Calu3 (cell line): ENCODE measurements at places on chromosomes 5 and 9. TPM values are rescaled to one million over a fixed set of nuclear protein-coding genes. Genes with fewer than 3 reads are reported as not detected.

- H3K27ac ChIP-seq: no peak overlapping the region
- no peak overlapping the region for H3K4me3 ChIP-seq
- H3K36me3 ChIP-seq: no peaks in the 10 kb centered on the region
- no peaks in the 10 kb centered on the region for H3K4me1 ChIP-seq
Measured at GRCh38 chr5:2047341-2047927, 164.7 kb upstream of the IRX4 start.

- H3K4me1 ChIP-seq: no peaks in the 10 kb centered on the region
- no peak for DNase-seq
- no peaks in the 10 kb centered on the region for H3K36me3 ChIP-seq
- no peaks in the 10 kb centered on the region for H3K27me3 ChIP-seq
Measured at GRCh38 chr5:111922344-111922743, 165.3 kb upstream of the NREP start.

DNA sequence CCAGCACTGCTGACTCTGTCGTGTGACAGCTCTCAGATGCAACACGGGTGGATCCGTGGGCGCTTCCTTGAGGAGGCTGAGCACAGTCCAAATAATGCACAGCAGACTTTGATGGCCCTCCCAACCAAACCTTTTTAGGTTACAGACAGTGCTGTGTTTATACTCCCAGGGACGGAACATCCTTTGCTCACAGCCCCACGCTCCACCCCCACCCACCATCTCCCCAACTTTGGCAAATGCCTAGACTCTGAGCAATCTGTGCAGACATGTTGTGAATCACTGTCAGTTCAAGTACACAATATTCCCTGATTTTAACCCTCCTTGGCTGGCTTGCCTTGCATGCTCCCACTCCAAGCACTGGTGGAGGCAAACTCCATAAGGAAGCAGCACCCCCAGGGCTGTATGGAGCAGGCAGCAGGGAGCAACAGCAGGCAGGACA lies 324.6 kb downstream of the MLLT3 start:
- no peak for DNase-seq
- H3K36me3 ChIP-seq: no peaks in the 10 kb centered on the region
- H3K27ac ChIP-seq: no peak overlapping the region
- H3K4me1 ChIP-seq: no peaks in the 10 kb centered on the region
- peaks cover 44% of the 10 kb centered on the region for H3K27me3 ChIP-seq

Gene TAF11L5
- not detected in 2 replicates for total RNA-seq

Gene SMARCA2
- 39.3 and 47.4 TPM in 2 replicates for total RNA-seq

DNA sequence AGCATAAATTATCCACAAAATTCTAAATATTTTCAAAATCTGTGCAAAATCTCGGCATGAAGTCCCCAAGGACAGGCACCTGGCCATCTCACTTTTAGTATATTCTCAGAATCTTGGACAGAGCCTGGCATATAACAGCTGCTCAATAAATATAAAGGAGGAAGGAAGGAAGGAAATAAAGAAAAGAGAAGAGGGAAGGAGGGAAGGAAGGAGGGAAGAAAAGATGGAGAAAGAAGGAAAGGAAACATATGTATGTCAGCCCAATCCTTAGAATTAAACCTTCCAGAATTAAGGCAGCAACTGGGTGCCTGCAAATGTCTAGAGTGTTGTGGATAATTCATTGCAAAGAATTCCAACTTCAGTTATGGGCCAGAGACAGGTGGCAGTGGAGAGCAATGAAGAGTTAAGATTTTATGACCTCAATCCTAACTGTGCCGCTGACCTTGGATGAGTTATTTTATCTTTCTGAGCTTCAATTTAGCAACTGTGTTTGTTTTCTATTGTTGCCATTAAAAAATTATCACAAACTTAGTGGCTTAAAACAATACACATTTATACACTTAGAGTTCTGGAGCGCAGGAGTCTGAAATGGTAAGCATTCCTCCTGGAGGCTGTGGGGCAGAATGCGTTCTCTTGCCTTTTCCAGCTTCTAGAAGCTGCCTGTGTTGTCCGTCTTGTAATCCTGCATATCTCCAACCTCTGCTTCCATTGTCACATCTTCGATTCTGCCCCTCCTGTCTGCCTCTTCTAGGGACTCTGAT lies 200.9 kb upstream of the MSX2 start:
- H3K4me1 ChIP-seq: peaks cover 33% of the 10 kb centered on the region
- no peak overlapping the region for H3K4me3 ChIP-seq
- no peaks in the 10 kb centered on the region for H3K36me3 ChIP-seq

GRCh38 chr9:116279230-116279629 lies 125.6 kb downstream of the PAPPA start:
- no peak overlapping the region for H3K27ac ChIP-seq
- no peaks in the 10 kb centered on the region for H3K4me1 ChIP-seq
- no peak overlapping the region for H3K4me3 ChIP-seq
- DNase-seq: no peak
- peaks cover 4% of the 10 kb centered on the region for H3K27me3 ChIP-seq

Gene SPINK5
- 2.5 and 3.1 TPM in 2 replicates for total RNA-seq

Gene TRIM36
- 4.4 and 5.4 TPM in 2 replicates for total RNA-seq

- H3K4me1 ChIP-seq: peaks cover 21% of the 10 kb centered on the region
- H3K27ac ChIP-seq: no peak overlapping the region
- H3K27me3 ChIP-seq: peaks cover 28% of the 10 kb centered on the region
- no peak overlapping the region for H3K4me3 ChIP-seq
- DNase-seq: no peak
- H3K36me3 ChIP-seq: peaks cover 5% of the 10 kb centered on the region
Measured at GRCh38 chr9:130930132-130930803, 8.8 kb downstream of the FIBCD1 start.

Gene CARTPT
- total RNA-seq: not detected in 2 replicates

DNA sequence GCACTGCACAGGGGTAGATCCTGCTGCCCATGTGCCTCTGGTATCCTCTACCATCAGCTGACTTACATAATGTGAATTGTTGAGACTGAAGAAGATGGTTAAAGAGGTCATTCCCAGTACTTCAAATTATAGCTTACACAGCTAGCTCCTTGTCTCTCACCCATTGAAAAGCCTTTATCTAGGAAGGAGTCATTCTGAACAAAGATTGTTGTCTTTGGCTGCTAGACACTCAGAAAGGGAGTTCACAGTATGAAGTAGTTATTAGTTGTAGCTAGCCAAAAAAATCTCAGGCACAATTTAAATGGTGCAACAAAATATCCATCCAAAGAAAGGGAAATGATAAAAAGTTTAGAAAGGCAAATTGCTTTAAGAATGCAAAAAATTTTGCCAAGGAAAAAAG lies 102.0 kb upstream of the NREP start:
- no peak for DNase-seq
- no peaks in the 10 kb centered on the region for H3K27me3 ChIP-seq
- no peak overlapping the region for H3K4me3 ChIP-seq
- H3K27ac ChIP-seq: no peak overlapping the region
- no peaks in the 10 kb centered on the region for H3K36me3 ChIP-seq
- H3K4me1 ChIP-seq: no peaks in the 10 kb centered on the region

Gene AGXT2
- not detected in 2 replicates for total RNA-seq

DNA sequence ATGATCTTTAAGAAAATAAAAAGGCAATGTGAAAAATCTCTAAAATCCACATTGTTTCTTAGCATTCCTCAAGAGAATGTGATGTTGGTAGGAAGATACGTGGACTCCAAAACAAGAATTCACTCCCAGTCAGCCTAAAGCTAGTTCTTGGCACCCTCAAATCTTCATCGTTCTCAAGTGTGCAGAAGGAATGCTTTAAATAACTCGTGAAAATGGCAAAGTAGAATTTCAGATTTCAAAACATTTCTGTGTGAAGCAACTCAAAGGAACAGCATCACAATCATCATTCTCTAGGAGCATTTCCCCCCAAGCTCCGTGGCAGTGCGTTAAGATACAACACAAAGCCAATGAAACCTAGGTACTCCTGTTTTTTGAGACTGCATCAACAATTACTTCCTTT lies 185.1 kb upstream of the DMAC1 start:
- H3K27me3 ChIP-seq: no peaks in the 10 kb centered on the region
- H3K36me3 ChIP-seq: no peaks in the 10 kb centered on the region
- H3K27ac ChIP-seq: no peak overlapping the region

GRCh38 chr9:1941989-1942388 lies 73.2 kb upstream of the SMARCA2 start:
- H3K27ac ChIP-seq: no peak overlapping the region
- no peak for DNase-seq
- H3K36me3 ChIP-seq: no peaks in the 10 kb centered on the region

- no peak overlapping the region for H3K27ac ChIP-seq
- DNase-seq: no peak
- peaks cover 55% of the 10 kb centered on the region for H3K27me3 ChIP-seq
- peaks cover 12% of the 10 kb centered on the region for H3K4me1 ChIP-seq
Measured at GRCh38 chr5:6819521-6819920, 106.3 kb downstream of the TENT4A start.

- H3K4me3 ChIP-seq: no peak overlapping the region
- no peaks in the 10 kb centered on the region for H3K36me3 ChIP-seq
- H3K4me1 ChIP-seq: no peaks in the 10 kb centered on the region
- DNase-seq: no peak
Measured at GRCh38 chr9:78932849-78933627, 636.1 kb downstream of the PSAT1 start.

GRCh38 chr5:52692039-52692438 lies 95.7 kb upstream of the ITGA1 start:
- peaks cover 8% of the 10 kb centered on the region for H3K27me3 ChIP-seq
- DNase-seq: no peak
- peaks cover 30% of the 10 kb centered on the region for H3K4me1 ChIP-seq
- H3K27ac ChIP-seq: no peak overlapping the region

GRCh38 chr9:94857791-94858190 lies 131.3 kb downstream of the AOPEP start:
- DNase-seq: no peak
- H3K36me3 ChIP-seq: peaks cover 6% of the 10 kb centered on the region
- H3K27me3 ChIP-seq: no peaks in the 10 kb centered on the region
- H3K4me1 ChIP-seq: peaks cover 38% of the 10 kb centered on the region
- H3K27ac ChIP-seq: no peak overlapping the region

DNA sequence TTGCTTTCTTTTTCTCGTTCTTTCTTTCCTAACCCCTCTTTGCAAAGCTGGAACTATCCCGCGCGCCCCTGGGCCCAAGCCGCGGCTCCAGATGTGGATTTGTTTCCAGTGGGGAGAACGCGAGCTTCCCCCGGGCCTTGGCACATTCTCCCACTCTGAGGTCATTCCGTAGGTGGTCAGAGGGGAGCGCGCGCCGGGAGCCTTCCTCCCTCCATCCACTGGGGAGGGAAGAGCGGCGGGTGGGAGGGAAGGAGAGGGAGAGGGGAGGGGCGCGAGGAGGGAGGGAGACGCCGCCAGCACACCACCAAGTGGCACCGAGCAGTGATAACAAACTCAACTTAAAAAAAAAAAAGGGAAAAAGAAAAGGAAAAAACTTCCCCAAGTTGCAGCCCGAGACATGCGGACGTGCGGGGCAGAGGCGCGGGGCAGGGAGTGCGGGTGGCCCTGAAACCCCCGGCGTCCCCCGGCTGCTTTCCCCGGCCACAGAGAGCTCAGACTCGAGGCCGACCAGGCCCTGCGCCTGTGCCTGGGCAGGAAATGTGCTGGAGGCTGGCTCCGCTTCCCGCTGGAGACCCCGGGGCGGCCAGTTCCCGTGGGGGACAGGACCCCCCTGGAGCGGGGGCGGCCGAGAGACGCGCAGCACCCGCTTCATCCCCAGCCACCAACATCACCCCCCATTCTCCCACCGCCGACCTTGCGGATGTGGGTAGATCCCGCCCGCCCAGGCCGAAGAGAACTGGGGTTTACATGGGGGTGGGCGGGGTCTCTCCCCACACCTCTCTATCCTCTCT lies 3.1 kb downstream of the IER5L start:
- peak overlapping the region; percentile 37 for H3K27ac ChIP-seq
- no peaks in the 10 kb centered on the region for H3K27me3 ChIP-seq
- H3K4me1 ChIP-seq: peaks cover 16% of the 10 kb centered on the region

DNA sequence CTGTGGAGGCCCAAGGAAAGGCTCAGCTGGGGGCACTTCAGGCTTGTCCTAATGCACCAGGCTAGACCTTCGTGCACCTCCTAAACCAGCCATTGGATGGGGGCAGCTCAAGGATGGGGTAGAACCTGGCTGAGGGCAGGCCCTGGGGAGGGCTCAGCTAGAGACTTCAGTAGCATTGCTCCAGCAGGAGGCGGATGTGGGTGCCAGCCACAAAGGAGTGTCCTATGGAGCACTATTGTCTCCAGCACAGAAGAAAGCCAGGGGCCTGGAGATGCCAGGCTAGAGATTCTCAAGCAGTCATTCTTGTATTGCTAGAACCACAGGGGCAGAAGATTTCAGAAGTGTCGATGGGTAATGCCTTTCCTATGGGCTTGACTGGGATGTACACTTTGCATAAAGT lies 131.8 kb downstream of the SYK start:
- no peak overlapping the region for H3K4me3 ChIP-seq
- H3K27ac ChIP-seq: no peak overlapping the region
- no peaks in the 10 kb centered on the region for H3K36me3 ChIP-seq
- no peaks in the 10 kb centered on the region for H3K27me3 ChIP-seq
- no peaks in the 10 kb centered on the region for H3K4me1 ChIP-seq
- DNase-seq: no peak

DNA sequence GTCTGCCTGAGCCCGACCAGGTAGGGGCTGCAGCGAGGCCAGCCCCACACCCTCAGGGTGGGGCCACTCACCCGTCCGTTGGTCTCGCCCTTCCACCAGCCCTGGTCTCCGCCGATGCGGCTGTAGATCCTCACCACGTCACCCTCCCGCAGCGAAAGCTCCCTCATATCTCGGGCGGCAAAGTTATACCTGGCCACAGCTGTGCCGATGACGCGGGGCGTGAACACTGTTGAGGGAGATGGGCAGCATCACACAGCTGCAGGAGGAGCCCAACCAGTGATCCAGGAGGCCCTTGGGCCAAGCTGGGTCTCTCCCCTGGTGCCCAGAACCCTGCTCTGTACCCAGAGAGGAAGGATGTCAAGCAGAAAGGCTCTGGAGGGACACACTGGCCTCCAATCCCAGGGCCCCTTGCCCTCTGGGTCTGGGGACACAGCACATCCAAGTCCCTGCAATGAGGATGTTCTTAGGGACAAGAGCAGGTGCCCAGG lies 30.3 kb upstream of the SARDH start:
- H3K27me3 ChIP-seq: no peaks in the 10 kb centered on the region
- H3K36me3 ChIP-seq: peaks cover 21% of the 10 kb centered on the region
- no peak overlapping the region for H3K4me3 ChIP-seq
- DNase-seq: no peak
- H3K27ac ChIP-seq: no peak overlapping the region

- peak overlapping the region; percentile 95 for H3K4me3 ChIP-seq
- H3K36me3 ChIP-seq: peaks cover 26% of the 10 kb centered on the region
- H3K4me1 ChIP-seq: peaks cover 17% of the 10 kb centered on the region
- H3K27ac ChIP-seq: peak overlapping the region; percentile 90
- no peaks in the 10 kb centered on the region for H3K27me3 ChIP-seq
Measured at GRCh38 chr9:104748359-104749031, 1.0 kb downstream of the NIPSNAP3A start.
